ENCODE measurements at places on chromosomes 12 and 14.

DNA sequence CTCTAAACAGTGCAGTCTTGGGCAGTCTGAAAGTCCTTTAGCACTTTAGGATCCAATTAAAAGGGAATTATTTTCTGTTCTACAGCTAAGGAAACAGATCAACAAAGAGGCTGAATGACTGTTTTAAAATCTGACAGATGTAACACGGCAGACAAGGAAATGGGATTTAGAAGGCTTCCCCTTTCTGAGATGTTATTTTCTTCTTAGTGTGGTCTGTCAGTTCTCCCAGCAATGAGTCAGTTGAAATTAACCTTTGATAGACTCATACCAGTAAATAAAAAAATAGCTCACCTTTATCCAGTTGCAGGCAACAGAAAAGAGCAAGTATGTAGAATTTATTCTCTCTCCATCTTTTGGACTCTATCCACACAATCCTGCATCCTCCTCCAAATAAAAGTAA lies 98.1 kb downstream of the NEDD1 start:
- no peak for DNase-seq

DNA sequence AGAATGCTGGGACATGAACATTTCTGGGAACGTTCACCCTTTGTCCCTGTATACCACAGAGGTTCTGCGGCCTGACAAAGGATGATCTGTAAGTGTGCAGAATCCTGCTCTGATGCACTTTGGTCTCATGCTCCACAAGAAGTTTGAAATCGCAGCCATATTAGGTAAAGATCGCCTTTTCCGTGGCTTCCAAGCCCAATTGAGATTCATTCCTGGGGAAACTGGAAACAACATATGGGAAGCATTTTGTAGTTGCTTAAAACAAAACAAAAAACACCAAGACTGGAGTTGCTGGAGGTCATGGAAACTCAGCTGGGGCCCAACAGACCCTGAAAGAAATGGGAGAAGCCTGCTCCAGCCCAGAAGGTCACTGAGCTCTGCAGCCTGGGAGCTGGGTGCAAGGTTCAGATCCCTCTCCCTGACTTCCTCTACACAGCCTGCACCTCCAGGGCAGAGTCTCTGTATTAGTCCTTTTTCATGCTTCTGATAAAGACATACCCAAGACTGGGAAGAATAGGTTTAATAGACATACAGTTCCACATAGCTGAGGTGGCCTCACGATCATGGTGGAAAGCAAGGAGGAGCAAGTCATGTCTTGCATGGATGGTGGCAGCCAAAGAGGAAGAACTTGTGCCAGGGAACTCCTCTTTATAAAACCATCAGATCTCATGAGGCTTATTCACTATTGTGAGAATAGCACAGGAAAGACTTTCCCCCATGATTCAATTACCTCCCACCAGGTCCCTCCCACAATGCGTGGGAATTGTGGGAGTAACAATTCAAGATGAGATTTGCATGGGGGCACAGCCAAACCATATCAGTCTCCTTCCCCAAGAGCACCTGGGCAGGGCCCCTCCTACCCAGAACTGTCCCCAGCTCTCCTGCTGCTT lies 60.8 kb upstream of the CHGA start:
- no peak for DNase-seq

DNA sequence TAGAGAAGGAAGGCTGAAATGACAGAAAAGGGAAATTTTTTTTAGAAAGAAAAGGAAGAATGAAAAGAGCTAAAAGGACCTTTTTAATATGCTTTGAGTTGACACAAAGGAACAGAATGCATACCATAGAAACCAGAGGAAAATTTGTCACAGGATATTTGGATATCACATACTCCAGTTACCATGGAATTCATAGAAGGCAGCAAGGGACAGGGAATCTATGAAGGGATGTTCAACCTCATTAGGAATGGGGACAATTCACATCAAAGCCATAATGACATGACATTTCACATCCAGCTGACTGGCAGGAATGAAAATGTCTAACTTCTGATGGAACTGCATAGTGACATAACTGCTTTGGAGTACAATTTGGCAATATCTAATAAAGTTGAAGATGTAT lies 469.4 kb downstream of the CCER1 start:
- no peak for DNase-seq

GRCh38 chr14:104582005-104582404 lies 2.4 kb downstream of the C14orf180 start:
- DNase-seq: no peak

- no peak for DNase-seq
Observed at GRCh38 chr12:6367065-6367968, 8.0 kb downstream of the SCNN1A start.

GRCh38 chr12:131589221-131589897 lies 121.5 kb upstream of the SFSWAP start:
- no peak for DNase-seq

DNA sequence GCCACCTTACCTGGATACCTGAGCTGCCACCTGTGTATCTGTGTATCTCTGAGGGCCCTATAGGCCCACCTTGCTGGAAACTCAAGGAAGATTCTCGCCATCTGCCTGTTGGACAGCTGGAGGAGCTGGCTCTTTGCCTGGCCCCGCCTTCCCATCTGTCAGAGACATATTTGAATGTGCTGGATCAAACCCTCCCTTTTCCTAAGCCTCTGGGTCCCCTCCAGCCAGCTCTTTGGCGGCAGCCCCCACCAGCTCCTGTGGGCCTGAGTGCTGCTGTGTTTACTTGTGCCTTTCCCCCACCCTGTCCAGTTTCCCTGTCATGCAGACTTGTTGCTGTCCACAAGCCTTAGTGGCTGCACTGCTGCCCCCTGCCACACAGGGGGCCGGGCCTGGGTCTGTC lies 55.9 kb upstream of the SRSF5 start:
- peak; percentile 27 for DNase-seq

DNA sequence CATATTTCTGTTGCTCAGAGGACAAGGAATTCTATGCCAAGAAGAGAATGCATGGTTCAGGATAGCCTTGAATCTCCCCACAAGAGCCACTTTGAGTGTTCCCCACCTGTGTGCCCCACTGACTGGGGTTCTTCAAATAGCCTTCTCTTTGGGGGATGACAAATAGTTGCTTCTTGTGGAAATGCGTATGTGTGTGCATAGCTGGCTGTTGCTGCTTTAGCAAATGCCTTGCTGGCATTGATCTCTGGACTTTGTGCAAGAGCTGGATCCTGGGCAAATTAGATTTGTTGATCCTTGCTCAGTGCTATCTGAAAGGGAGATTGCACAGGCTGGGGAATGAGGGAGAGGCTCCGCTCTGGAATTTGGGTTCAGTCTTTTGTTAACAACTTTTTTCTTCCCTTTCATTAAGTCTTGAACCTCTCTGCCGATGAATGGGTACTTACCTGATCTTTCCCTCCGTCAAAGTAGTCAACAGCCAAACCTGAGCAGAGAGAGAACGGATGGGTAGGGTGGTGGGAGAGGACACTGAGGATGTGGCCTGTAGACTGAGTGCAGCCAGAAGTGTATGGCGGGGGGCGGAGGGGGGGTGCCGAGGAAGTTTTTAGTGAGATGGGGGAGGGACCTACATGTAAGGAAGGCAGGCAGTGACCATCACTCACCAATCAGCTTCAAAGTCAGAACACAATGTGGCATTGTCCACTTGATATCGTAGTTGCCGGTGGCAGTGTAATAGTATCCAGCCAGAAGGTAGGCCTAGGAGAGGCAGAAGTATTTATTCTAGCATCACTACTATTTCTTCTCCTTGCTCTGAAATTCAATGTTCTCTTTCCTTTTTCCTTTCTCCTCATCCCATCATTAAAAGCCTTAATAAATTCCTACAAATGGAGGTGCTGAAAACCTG lies 10.7 kb downstream of the EMG1 start:
- no peak for DNase-seq

GRCh38 chr14:31990183-31990857 lies 86.8 kb upstream of the ARHGAP5 start:
- DNase-seq: no peak

- no peak for DNase-seq
Observed at GRCh38 chr14:100222224-100223093, 16.5 kb upstream of the YY1 start.

DNA sequence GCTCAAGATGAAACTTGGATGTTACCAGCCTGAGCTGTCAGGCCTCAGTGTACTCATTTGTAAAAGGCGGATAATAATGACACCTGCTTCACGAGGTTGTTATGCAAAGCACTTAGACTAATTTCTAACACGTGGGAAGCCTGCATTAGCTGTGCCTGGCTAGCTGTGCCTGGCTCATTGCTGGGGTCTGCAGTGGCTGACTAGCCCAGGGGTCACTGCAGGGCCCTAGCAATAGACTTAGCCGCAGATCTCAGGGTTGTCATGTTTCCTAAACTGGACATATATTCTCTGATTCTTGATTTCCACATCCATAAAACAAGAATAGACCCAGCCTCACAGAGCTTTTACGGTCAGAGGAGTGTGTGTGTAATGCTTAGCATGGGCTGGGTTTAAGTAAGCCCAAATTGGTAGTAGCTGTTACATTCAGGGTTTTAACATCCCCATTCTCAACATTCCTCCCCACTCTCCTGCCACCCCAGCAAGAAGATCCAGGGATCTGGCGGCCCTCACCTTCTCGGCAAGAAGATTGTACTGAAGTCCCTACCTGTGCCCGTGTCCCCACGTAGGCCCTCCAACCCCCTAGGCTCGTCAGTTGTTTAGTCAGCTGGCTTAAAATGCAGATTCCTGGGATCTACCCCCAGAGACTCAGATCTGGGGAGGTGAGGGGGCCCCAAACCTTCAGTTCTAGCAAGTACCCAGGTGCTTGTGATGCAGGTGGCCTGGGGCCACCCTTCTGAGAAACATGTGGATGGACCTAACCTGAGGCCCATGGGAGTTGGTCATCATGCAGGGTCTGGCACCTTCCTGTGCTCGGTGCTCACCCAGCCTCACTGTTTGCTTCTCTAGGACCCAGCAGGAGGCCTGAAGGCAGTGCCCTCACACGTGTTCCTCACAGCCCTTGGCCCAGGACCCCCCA lies 8.6 kb downstream of the NR4A1 start:
- DNase-seq: no peak

GRCh38 chr14:74548881-74549280 lies 55.3 kb downstream of the ISCA2 start:
- DNase-seq: no peak

GRCh38 chr12:26158078-26158764 lies 33.4 kb upstream of the BHLHE41 start:
- DNase-seq: no peak

DNA sequence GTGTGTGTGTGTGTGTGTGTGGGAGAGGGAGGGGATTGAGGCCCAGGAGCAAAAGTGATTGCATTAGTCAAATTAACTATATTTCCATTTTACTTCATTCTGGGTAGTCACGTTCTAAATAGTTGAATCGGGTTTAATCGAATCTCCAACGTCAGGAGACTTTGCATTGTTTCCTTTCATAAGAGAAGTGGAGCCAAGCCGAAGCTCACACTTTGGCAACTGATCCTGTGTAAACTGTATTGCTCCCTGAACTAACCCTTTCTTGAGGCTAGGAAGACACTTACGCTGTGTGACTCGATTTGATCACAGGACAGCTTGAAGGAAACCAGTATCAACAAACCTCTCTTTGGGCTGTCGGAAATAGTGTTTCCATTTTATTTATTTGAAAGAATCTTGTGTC lies 363.4 kb upstream of the ATP2B1 start:
- DNase-seq: no peak

- no peak for DNase-seq
Observed at GRCh38 chr14:73965216-73965615, 15.1 kb downstream of the COQ6 start.

DNA sequence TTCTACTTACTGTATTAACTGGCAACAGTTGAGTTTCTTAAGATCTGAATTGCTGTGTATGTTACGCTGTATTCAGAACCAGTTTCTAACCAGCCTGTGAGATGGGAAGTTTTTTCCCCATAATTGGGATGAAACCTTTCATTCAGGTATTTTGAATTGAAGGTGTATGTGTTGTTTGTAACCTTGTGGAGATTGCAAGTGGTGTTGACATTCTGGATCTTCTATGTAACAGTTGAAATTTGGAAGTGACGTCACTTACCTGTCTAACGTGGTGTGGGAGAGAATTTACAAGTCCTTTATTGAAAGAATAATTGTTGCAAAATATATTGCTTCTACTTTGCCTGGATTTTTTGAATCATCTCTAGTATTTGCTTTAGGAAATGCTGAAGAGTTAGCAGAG lies 5.5 kb downstream of the RAN start:
- no peak for DNase-seq

DNA sequence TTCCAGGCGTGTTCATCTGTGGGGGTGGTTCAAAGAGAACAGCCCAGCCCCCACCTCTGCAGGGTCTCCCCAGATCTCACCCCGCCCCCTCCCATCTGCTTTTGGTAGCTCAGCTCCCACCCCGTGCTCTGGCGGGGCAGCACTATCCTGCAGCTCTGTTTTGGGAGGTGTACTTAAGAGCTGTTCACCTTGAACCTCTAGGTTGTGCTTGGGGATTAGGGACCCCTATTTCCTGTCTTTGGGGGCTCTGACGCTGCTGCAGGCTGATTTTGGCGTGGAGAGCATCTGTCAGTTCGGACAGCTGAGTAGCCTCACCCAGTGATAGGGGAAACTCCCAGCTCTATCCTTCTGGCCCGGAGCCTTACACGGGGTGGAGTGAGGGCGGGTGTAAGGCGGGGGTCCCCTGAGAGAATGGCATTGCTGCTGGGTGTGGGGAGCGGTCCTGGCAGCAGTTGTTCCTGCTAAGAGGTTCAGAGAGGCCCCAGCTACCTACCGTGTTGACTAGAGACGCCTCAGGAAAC lies 765 bp downstream of the TMEM120B start:
- DNase-seq: no peak

- DNase-seq: no peak
Observed at GRCh38 chr14:66239589-66239988, 246.6 kb upstream of the CCDC196 start.

DNA sequence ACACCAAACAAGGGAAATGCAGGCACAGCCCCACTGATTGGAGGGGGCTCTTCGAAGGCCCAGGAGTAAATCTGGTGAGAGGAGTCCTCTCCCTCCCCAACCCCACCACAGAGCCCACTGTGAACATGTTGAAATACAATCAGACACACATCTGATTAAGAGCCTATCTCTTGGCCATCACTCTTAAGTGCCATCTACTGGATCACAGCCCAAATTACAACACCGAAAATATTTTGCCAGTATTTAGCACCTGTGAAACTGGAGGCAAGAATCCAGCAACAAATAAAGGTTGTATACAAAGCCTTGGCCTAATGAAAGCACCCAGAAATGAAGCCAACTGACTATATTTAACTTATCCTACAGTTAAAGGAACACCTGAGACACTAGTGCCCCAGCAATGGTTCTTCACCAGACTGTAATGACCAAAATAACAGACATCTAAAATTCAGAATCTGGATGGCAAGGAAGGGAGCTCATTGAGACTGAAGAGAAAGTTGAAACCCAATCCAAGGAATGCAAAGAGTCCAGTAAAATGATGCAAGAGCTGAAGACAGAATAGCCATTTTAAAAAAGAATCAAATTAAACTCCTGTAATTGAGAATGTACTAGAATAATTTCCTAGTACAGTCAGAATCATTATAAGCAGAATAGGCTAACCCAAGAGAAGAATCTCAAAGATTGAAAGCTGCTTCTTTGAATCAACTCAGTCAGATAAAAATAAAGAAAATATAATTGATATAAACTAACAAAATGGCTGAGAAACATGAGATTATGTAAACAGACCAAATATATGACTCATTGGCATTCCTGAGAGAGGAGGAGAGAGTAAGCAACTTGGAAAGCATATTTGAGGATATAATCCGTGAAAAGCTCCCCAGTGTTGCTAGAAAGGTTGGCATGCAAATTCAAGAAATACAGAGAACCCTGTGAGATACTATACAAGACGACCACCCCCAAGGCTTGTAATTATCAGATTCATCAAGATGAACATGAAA lies 1117.0 kb downstream of the FLRT2 start:
- DNase-seq: no peak

GRCh38 chr14:95320078-95320895 lies 579 bp upstream of the CLMN start:
- no peak for DNase-seq

- no peak for DNase-seq
Observed at GRCh38 chr12:68106160-68106559, 53.4 kb downstream of the IFNG start.
